ENCODE measurements at places on chromosomes 6 and 20. TPM values are rescaled to one million over a fixed set of nuclear protein-coding genes. Genes with fewer than 3 reads are reported as not detected.
A peak's percentile ranks its signal among the peaks of the same experiment; 100 is the strongest.

DNA sequence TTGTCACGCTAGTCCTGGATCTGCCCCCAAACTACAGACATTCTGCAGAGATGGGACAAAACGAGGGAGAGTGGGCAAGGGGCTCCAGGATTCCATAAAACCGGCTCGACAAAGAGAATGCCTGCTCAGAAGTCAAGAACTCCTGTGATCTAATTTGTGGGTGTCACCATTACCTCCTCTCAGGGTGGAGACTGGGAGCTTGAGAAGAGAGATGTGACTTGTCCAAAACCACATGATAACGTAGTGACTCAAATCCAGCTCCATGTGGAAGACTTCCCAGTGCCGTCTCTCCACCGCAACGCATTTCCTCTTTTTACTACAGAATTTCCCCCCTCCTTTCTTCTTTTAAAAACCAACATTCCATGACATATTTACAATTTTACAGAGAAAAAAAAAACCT is 44.3 kb downstream of the TRERF1 start:
- no peak overlapping the region for H3K27ac ChIP-seq
- DNase-seq, result no peak
- peaks cover 46% of the 10 kb centered on the region for H3K4me1 ChIP-seq
- H3K4me3 ChIP-seq, result no peak overlapping the region

The EPB41L2 gene
- total RNA-seq, result 21.6 TPM

The KIAA1755 gene
- total RNA-seq, result not detected

DNA sequence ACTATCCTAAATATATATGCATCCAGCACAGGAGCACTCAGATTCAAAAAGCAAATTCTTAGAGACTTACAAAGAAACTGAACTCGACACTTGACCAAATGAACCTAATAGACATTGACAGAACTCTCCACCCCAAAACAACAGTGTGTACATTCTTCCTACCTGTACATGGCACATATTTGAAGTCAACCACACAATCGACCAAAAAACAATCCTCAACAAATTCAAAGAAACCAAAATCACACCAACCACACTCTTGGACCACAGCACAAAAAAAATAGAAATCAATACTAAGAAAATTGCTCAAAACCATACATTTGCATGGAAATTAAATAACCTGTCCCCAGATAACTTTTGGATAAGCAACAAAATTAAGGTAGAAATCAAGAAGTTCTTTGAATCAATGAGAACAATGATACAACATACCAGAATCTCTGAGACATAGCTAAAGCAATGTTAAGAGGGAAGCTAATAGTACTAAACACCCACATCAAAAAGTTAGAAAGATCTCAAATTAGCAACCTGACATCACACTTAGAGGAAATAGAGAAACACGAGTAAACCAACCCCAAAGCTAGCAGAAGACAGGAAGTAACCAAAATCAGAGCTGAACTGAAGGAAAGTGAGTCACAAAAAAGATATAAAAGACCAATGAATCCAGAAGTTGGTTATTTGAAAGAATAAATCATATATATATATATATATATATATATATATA is 12.5 kb upstream of the TREM1 start:
- peaks cover 38% of the 10 kb centered on the region for H3K36me3 ChIP-seq
- peak overlapping the region; percentile 69 for H3K4me3 ChIP-seq
- no peak for DNase-seq
- peak overlapping the region; percentile 81 for H3K27ac ChIP-seq
- peaks cover 30% of the 10 kb centered on the region for H3K4me1 ChIP-seq

DNA sequence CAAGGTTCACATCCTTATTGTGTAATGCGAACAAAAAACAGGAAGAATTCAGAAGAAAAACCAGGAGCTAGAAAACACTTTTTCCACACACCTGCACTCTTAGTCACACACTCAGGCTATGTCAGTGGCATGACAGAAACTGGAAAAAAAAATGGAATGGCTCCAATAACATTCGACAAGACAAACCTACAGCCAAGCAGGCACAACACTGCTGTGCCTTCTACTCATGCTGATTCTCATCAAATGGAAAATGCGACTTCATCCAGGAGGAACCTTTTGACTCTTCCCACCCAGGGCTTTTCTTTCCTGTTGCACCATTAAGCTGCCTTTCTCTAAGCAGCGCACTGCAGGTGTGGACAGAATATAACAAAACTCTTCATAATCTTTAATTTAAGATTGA is 163.2 kb upstream of the BTBD3 start:
- no peak overlapping the region for H3K27ac ChIP-seq
- no peaks in the 10 kb centered on the region for H3K4me1 ChIP-seq
- H3K4me3 ChIP-seq, result no peak overlapping the region
- no peaks in the 10 kb centered on the region for H3K36me3 ChIP-seq

DNA sequence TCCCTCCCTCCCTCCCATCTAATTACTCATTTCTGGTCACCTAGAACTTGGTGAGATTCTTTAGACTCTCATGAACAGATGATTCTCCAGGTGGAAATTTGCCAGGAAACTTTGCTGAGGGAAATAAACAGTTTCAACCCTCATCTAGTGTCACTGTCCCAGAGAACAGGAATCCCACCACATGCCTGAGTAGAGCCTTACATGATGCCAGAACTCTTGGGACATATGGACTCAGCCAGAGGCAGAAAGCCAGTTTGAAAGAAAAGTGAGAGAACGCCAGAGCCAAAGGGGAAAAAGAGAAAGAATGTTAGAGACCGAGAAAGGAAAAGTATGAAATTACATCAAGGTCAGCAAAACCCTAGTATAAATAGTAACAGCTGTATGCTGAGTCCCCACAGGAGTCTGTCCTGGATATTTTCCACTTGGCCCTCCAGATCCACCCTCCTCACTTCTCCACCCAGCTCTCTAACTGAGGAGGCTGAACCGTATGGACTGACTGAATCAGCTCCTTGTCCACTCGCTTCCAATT is 127.5 kb upstream of the COL21A1 start:
- H3K36me3 ChIP-seq, result no peaks in the 10 kb centered on the region
- H3K4me1 ChIP-seq, result peaks cover 2% of the 10 kb centered on the region
- DNase-seq, result no peak
- peaks cover 3% of the 10 kb centered on the region for H3K27me3 ChIP-seq

Data from activated naive CD8-positive, alpha-beta T cell treated with anti-CD3 and anti-CD28 coated beads, Interleukin-2, amount 10 ng/mL, durations not matched to agents 7 days and 5 days (primary cell).